ENCODE measurements at places on chromosomes 3 and 15. TPM values are rescaled to one million over a fixed set of nuclear protein-coding genes. Genes with fewer than 3 reads are reported as not detected.

- no peaks in the 10 kb centered on the region for H3K4me1 ChIP-seq
- H3K36me3 ChIP-seq, result no peaks in the 10 kb centered on the region
- no peak overlapping the region for H3K27ac ChIP-seq
- H3K4me3 ChIP-seq, result no peak overlapping the region
These were observed 1.3 kb downstream of the CILP start for GRCh38 chr15:65209701-65210643.

DNA sequence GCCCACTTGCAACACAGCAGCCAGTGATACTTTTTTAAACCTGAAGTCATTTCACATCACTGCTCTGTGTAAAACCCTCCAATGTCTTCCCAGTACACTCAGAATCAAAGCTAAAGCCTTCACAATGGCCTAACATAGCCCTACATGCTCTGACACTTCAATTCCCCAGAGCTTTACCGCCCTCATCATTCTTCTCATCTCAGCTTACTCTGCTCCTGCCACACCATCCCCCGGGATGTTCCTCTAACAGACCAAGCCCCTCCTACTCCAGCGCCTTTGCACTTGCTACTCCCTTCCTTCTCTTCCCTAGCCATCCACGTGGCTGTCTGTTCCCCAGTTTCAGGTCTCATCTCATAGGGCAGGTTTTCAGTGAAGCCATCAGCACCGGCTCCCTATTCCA is 194.0 kb downstream of the SSR3 start:
- no peak for DNase-seq
- no peak overlapping the region for H3K4me3 ChIP-seq
- H3K27ac ChIP-seq, result no peak overlapping the region
- H3K36me3 ChIP-seq, result no peaks in the 10 kb centered on the region
- peaks cover 17% of the 10 kb centered on the region for H3K27me3 ChIP-seq

DNA sequence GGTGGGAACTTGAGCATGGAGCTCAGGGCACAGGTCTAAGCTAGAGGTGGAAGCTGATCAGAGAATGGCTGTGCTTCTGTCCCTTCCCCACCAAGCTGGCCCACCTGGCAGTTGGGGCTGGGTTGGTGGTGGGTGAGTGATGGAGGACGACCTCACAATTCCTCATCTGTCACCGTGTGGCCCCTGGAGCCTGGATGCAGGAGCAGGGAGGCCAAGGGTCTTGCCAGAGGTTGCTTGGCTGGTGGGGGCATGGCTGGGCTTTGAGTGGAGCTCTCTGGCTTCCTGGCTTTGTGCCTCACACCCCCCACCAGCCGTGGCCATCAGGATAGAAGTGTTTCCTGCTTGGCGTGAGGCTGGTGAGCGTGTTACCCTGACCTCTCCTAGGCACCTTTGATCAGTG is 36.0 kb downstream of the FBLN2 start:
- no peak overlapping the region for H3K27ac ChIP-seq
- H3K27me3 ChIP-seq, result no peaks in the 10 kb centered on the region

DNA sequence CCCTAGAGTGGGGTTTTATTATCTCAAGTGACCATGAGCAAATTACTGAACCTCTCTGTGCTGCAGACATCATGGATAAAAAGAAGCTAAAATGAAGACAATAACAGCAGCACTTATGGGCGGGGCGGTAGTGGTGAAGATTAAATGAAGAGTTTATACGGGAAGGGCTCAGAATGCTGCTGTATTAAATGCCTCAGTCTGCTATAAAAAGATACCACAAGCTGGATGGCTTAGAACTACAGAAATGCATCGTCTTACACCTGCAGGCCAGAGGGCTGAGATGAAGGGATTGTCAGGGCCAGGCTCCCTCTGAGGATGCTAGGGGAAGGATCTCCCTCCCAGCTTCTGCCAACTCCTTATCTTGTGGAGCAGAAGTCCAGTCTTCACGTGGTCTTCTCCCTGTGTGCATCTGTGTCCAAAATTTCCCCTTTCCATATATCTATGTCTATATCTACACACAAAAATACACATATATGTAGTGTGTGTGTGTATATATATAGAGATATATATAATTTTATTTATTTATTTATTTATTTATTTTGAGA is 2.9 kb downstream of the ALG1L2 start:
- no peak overlapping the region for H3K27ac ChIP-seq
- H3K27me3 ChIP-seq, result no peaks in the 10 kb centered on the region
- DNase-seq, result no peak
- H3K4me3 ChIP-seq, result no peak overlapping the region

DNA sequence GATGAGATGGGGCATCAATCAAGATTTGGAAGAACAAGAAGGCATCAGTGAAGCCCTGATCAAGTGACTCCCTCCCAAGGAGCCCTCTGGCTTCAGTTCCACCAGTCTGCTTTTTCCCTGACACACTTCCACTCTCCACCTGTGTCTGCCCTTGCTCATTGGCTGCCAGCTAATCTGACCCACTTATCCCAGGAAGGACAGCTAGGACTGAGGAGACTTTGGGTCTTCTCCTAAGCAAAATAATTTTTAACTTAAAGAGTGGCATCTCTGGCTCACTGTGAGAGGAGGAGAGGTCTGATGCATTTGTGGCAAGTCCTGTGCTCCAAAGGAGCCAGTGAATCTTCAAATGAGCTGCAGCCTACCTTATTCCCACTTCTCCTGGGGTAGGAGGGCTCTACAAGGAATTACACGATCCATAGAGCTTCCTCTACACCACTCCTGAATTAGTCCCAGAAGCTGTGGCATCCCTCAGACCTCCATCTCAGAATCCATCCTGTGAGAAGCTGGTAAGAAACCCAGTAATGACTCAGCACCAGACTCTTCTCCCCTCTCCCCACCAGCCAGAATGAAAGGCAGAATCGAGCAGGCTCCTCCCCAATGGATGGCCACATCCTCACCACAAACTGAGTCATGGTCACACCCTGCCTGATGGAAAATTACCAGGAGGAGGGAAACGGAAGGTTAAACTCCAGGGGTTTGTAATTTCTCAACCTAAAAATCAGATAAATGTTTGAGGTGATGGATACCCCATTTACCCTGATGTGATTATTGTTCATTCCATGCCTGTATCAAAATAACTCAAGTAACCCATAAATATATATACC is 6.3 kb upstream of the PKM start:
- H3K4me3 ChIP-seq, result peak overlapping the region; percentile 76
- DNase-seq, result peak; percentile 76
- H3K27me3 ChIP-seq, result no peaks in the 10 kb centered on the region
- peaks cover 40% of the 10 kb centered on the region for H3K4me1 ChIP-seq
- peaks cover 22% of the 10 kb centered on the region for H3K36me3 ChIP-seq

DNA sequence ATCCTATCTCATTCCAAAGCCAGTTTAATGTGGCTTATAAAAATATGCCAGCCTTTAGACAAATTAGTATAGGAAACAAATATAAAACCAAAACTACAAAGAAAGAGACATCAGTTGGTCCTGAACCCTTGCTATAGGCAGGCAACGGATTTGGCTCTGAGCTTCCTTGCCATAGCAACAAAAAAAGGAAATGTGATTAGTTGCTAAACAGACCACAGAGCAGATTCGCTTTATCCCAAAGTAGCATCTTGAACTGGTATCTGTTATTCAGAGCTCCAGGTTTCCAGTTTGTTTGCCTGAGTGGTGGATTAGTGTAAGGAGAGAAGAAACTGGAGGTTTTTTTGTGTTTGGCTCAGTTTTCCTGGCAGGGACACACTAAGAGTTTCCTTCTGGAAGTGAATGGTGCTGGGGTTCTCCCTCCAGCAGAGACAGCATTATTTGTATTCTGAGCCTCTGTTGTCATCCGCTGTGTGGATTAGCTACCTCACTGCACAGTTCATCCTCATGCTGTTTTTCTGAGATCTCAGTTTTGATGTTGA is 44.1 kb downstream of the CHST2 start:
- no peak overlapping the region for H3K4me3 ChIP-seq
- no peak for DNase-seq
- peak overlapping the region; percentile 90 for H3K27ac ChIP-seq
- no peaks in the 10 kb centered on the region for H3K27me3 ChIP-seq
- H3K36me3 ChIP-seq, result no peaks in the 10 kb centered on the region
- H3K4me1 ChIP-seq, result peaks cover 61% of the 10 kb centered on the region

SH3GL3 gene
- total RNA-seq, result not detected
